Stimulated activated CD8-positive, alpha-beta memory T cell treated with anti-CD3 and anti-CD28 coated beads, Interleukin-4, amount 100 ng/mL, for 24 hours (primary cell): ENCODE measurements at places on chromosomes 5 and 9.

DNA sequence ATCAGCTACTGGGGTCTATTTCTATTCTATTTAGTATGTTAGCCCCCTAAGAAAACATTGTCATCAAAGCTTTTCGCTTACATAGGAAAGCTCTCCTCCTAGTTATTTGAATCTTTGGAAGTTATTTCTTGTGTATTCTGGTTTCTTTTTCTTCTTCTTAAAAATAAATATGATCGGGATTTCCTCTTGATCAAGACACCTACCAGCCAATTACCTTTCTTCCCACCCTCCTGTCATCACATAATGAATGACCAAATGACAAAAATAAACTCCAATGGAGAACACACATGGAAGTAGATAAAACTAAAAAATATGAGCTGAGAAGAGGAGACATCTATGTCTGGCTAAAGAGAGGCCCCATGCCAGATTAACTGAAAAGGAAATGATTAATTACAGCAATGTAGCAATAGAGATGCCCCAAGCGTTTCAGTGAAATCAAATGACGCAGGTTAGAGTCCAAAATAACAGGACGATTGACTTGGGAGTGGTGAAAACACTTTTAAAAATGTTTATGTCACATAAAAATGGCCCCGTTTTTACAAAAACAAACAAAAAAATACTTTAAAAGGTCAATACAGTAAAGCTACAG lies 59.5 kb upstream of the PCSK1 start:
- no peak for DNase-seq

DNA sequence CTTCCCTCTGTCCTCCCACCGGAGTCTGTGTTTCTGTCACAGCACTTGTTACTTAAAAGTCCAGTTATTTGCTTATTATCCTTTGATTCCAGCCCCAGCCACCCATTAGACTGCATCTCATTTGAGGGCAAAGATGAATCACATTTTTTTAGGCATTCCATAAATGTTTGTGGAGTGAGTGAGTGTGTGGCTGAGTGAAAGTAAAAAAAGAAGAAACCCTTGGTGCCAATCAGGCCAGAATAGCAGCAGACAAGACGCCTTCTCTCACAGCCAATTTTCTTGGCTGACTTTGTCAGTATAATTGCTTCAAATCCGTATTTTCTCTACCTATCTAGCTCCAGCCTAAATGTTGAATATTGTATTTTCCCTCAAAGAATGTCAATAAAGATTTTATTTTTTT lies 613.0 kb upstream of the WWC1 start:
- DNase-seq: no peak

- no peak for DNase-seq
Measured at GRCh38 chr9:26369093-26369492, 523.5 kb downstream of the CAAP1 start.

- DNase-seq: no peak
Measured at GRCh38 chr5:113520429-113520828, 6.9 kb downstream of the YTHDC2 start.

DNA sequence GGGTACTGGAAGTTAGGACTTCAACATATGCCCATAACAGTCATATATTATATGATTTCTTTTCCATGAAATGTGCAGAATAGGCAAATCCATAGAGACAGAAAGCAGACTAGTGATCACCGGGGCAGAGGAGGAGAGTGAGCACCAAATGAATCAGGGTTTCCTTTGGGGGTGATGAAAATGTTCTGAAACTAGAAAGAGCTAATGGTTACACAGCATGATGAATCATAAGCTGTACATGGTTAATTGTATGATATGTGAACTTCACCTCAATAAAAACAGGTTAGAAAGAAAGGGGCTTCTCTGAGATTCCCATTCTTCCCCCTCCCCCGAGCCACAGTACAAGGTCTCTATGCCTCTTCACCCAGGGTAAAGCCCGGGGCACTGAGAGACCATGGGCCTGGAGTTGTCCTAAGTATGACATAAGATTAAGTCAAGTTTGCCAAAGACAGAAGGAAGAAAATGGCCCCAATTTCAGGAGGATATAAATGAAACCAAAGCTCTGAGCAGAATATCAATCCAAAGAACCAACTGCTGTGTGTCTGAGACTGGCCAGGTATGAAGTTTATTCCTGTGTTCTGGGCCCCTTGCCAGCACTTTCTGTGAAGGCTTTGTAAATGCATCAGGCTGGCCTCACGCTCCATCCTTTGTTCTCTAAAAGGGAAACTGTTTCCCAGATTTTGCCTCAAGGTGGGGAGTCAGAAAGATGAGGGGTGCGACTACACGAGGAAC lies 243.8 kb downstream of the CDK5RAP2 start:
- DNase-seq: no peak

- DNase-seq: no peak
Measured at GRCh38 chr5:103254921-103255320, 3.6 kb upstream of the MACIR start.

DNA sequence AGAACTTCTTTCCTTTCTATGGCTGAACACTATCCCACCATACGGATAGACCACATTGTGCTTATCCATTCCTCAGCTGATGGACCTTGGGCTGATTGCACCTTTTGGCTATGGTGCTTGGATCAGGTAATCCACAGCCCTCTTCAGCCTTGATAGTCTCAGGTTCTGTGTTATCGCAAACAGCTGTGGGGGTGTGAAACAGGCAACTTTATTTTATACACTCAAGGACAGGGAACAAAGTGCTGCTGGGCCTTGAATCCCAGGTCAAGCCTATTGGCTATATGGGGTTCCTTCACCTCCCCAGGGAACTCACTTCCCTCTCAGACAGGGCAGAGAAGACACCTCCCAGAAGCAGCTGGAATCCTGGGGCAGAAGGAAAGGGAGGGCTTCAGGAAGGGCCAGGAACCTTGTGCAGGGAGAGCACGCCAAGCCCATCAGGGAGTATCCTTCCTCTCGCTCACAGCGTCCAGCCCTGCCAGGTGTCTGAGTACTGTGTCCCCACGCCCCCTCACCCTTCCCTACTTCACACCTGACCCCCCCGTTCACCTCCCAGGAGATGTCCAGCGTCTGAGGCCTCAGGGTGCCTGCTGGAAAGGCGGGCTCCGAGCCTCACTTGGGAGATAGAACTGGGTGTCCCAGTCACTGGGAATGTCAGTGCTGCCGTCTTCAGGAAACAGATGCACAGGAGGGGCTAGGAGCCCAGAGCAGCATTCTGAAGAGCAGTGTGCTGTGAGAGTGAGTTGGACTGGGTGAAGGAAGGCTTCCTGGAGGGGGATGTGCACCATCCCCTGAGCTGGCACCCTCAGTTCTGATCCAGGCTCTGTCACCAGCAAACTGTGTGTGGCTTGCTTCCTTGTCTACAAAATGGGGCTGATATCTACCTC lies 32.8 kb downstream of the AFAP1L1 start:
- DNase-seq: no peak

- DNase-seq: no peak
Measured at GRCh38 chr5:33657804-33658440, 217.2 kb downstream of the TARS1 start.

DNA sequence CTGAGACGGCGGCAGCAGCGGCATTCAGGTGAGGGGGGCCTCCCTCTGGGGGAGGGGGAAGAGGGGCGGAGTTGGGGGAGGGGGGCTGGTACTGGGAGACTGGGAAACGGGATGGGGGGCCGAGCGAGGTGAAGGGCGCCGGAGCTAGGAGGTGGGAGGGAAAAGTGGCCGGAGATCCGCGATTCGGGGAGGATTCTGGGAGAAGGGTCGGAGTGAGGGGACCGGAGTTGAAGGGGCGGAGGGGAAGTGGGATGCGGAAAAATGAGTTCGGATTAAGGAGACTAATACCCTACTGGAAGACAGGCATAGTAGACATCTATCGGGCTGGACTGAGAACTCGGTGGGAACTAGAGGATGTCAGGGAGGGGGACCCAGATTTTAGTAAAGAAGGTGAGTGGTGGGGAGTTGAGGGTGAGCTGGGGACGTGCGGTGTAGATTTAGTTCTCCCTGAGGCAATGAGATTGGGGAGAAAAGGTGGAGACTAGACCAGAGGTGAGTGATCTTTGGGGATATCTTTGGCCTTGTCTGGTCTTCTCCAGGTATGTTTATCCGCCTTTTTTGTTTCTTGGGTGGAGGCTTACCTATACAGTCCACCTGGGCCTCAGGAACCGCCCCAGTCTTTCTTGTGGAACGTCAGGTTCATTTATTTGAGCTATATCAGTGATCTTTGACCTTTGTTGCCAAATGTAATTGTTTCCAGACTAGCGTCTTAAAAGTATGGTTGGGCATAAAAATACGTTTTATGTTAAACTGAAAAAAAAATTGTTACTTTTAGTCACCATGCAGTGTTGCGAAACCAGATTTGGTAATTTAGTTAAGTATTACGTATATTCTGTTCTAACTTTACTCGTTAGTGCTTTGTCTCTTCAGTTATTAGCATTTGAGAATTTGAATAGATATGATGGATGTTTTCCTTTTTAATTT lies 632 bp downstream of the UBAP1 start:
- DNase-seq: no peak

- no peak for DNase-seq
Measured at GRCh38 chr5:93322974-93323860, 257.8 kb downstream of the NR2F1-AS1 start.
